ENCODE measurements at places on chromosomes 3 and 15.
A peak's percentile ranks its signal among the peaks of the same experiment; 100 is the strongest.

GRCh38 chr3:179969525-179969924, 67.2 kb downstream of the PEX5L start:
- DNase-seq, result no peak

- DNase-seq, result no peak
Observed at GRCh38 chr15:51828621-51829375, 655 bp upstream of the TMOD3 start.

DNA sequence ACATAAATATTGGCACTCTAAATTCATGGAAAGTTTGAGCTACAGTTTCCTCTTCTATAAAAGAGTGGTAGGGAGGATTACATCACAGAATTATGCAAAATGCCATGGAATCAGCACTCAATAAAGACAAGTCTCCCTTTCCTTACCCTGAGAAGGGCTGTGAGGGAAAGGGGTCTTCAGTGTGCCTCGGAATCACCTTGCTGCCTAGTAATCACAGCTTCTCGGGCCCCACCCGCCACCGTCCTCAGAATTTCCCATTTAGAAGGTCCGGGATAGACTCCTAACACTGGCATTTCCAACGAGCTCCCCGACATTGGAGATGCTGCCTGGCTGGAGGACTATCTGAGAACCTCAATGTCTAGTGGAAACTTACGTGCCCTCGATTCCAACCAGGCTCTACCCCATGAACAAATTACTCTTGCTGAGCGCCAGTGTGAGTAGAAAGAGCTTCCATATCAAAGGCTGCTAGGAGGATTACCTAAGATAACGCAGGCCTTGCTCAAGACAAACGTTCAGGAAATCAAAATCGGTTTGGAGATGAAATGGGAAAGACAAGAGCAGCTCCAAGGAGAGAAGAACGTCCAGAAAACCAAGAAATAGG, 92.1 kb upstream of the CHD2 start:
- no peak for DNase-seq

GRCh38 chr3:150636258-150636657, 33.1 kb downstream of the SELENOT start:
- no peak for DNase-seq

- DNase-seq, result peak; percentile 26
Observed at GRCh38 chr15:90869601-90870353, 1.4 kb downstream of the FURIN start.

DNA sequence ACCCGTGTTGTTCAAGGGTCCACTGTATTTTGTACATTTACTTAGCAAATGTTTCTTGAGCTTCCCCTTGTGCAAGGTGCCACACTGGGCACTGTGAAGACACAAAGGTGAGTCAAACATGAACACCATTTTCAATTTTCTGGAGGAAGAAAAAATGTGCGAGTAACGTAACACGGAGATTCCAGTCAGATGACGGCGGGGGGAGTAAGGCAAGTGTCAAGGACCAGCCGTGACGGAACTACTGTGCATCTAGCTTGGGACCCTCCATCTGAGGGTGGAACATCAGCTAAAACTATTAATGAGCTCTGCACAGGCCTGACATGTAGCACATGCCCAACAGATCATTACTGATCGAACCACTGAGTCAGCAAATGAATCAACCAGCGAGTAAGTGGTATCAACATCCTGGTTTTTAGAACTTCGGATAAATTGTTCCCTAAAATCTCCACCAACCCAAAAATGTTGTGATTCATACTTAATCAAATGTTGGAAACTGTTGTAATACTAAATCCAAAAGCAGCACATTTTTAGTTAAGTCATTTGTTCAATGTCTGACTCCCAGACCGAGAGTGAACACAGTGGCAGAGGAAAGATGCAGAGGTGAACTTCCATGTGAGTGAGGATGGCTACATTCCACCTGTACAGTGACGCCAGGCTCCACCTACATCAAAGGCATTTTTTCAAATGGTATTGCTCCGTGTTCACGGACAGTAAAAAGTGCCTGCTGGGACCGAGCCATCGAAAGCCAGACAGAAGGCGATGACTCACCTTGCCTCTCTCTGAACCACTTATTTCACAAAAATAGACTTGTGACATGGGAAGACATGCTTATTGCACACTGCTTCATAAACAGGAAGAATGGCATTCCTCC, 172.2 kb downstream of the ATP10A start:
- DNase-seq, result no peak

- no peak for DNase-seq
Observed at GRCh38 chr3:123780656-123781055, 103.5 kb downstream of the MYLK start.

DNA sequence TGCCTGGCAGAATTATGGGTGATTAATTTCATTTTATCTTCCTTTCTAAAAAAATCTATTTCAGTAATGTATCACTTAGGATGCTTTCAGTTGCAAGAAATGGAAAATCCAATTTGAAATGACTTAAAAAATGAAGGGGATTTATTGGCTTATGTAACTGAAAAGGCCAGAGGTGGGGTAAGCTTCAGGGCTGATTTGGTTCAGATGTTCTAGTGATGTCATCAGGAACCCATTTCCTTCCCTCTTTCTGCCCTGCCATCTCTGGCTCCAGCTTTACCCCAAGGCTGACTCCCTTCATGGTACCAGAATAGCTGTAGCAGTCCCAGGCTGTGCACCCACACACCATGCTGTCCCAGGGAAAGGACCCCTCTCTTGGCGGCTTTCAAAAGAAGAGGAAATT, 18.5 kb upstream of the REC114 start:
- no peak for DNase-seq

- DNase-seq, result no peak
Observed at GRCh38 chr3:100087198-100087597, 27.1 kb downstream of the FILIP1L start.

DNA sequence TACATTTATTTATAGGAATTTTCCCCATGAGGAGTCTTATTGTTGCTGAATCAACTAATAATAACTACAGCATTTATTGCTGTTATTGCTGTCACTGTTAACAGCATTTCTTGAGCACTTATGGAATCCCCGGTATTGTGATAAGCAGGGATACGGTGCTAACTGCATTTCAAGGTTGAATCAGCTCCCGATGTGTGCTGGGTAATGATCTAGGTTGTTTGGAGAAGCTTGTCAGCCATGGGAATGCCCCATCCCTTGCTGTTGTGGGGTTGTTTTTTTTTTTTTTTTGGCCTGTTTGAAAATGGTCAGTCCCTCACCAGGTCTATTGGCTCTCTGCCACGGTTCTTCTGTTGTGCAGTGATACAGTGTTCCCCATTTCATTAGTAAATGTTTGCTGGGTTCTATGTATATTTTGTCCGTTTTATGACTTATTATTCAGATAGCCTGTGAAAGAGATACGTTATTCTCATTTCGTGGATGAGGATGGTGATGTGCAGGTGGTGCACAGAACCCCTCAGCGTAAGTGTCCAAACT, 48.5 kb downstream of the MED12L start:
- DNase-seq, result no peak

- DNase-seq, result no peak
Observed at GRCh38 chr3:44065311-44066094, 176.2 kb upstream of the TOPAZ1 start.

GRCh38 chr3:98151241-98151640, 4.0 kb downstream of the OR5H14 start:
- DNase-seq, result no peak

- DNase-seq, result no peak
Observed at GRCh38 chr3:32842531-32842931, 24.7 kb downstream of the TRIM71 start.

DNA sequence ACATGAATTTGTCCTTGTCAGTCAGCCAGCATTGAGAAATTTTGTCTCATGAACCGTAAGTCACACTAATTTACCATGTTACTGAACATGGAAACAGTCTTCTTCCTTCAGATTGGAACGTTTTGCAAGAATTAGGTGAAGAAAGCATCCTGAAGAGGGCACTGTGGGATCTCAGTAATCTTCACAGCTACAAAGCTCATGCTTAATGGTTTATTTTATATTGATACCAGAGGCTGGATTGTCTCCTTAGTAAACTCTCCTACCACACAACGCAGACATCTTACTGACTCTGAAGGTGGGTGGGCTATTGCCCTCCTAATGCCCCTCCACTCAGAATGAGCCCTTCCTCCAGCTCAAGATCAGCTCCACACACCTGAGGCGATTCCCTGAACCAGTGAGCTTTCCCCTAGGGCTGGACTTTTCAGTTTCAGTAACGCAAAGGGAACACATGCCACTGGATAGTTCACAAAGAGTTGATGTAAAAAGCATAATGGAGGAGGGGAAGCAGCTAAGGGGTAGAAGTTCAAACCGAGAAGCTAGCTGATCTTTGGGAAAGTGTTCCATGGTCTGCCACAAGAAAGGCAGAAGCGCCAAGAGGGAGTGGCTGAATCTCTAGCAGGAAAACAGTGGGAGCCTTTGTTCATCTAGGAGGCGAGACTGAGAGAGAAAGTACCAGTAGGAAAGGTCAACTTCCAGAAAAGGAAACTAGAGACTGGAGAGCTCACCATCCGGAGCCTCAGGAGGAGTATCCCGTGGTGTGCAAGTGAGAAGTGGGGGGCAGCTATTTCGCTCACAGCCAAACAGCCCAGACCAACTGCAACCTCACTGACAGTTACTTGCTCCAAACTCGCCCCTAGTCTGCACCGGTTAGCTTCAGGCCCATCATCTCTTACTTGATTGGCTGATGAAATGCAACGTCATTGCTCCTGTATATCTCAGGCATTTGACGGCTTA, at the start of gene SLC9C1:
TSS of gene SLC9C1 (minus strand) at position 849 of the 954 bp plus-strand sequence. CDS start 7,425 bp downstream, outside the sequence.
- peak; percentile 40 for DNase-seq

GRCh38 chr15:53247041-53247708, 457.0 kb upstream of the ONECUT1 start:
- DNase-seq, result no peak

GRCh38 chr3:30602946-30603345, 3.5 kb upstream of the TGFBR2 start:
- DNase-seq, result no peak

DNA sequence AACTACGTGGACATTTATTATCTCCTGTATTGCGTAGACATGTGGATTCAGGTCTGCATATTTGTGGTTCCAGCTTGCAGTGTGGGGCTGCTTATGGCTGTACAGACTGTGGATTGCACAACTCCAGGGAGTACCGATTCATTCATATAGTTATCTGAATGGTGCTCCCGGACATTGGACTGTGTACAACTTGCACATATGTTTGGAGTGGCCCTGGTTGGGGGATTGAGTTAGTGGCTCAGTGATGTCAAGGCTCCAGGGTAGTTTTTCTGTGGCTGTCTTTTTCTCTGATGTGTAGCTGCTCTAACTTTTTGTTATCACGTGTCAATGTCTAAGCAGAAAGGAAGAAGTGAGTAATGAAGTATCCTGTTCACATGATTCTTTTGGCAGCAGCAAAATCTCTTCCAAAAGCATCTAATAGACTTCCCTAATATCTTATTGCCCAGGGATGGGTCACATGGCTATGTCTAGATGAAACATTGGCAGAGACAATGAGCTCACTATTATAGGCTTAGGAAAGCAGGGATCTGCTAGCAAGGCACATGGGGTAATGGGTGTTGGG, 15.8 kb downstream of the ST3GAL6 start:
- no peak for DNase-seq

DNA sequence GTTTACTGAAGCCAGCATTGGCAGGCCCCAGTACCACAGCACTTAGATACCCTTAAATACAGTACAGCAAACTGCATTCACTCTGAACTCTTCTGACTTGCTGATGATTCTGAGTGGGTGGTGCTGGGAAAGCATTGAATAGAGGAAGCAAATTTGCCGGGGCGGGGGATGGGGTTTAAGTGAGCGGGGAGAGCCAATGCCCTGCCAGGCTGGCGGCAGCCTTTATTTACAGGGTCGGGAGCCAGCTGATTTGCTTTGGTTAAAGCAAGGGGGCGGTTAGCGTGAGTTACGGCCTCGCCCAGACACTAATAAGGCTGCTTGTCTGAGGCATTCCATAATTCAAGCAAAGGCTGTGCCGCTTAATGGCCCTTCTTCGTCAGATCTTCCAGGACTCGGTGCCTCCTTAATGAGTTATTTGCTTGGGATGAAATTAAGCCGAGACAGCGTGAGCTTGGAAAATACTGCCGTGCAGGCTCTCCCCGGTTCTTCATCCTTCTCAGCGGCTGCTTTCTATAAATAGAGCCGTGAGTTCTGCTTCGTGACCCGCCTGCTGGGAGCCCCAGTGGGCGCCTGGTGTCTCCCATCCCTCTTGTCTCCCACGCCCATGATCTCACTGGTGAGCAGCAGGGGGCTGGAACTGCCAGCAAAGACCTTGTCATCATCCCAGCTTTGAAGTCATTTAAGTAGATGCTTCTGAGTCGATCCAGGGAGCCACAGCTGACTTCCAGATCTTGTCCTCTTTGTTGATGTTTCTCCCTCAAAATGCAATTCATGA, 25.8 kb downstream of the SPSB4 start:
- peak; percentile 52 for DNase-seq

GRCh38 chr3:135140591-135140990, 345.5 kb downstream of the EPHB1 start:
- DNase-seq, result no peak

DNA sequence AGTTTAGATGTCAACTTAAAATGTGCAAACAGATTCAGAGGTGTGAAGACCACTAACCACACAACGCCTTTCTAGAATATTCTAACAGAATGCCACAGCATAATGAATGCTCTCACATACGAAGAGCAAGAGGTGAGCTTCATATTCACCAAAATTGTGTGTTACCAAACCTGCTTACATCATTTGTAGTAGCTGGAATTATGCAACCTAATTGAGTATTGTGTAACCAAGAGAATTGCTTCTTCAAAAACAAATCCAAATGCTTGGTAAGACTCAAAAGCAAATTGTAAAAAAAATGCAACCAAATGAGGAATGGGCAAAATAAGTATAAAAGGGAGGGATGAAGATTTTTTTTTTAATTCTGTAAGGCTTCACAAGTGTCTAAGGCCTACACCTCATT, 160.7 kb downstream of the TAFA4 start:
- no peak for DNase-seq

- no peak for DNase-seq
Observed at GRCh38 chr15:90654233-90655136, 62.7 kb upstream of the BLM start.

- DNase-seq, result no peak
Observed at GRCh38 chr3:136949708-136950107, 8.1 kb upstream of the IL20RB start.

GRCh38 chr3:187783098-187783497, 37.8 kb upstream of the BCL6 start:
- no peak for DNase-seq

GRCh38 chr15:24945711-24946110, 9.1 kb upstream of the SNRPN start:
- no peak for DNase-seq

GRCh38 chr3:51403675-51404074, 12.6 kb downstream of the RBM15B start:
- DNase-seq, result no peak

DNA sequence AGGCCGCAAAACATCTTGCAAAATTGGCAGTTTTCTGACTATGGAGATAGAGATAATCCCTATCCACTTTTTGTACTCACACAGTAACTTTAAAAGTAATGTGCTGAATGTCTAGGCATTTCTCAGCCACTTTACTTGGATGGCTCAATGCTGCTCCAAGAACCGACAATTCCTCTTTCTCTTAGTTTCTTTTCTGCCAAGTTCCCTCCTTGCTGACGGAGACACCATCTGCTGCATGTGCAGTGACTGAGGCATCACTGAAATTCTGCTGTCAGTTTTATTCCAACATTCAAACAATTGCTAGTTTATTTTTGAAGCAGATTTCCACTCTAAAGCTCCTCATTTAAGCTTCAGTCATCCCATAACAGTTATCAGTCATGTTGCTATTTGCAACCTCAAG, 116.0 kb upstream of the RBMS3 start:
- no peak for DNase-seq

- DNase-seq, result no peak
Observed at GRCh38 chr3:13064964-13065363, 8.3 kb downstream of the IQSEC1 start.

- no peak for DNase-seq
Observed at GRCh38 chr3:116444115-116444747, 1.1 kb downstream of the LSAMP start.

Measured in NCI-H1436 (cell line).